ENCODE measurements at places on chromosomes 7 and 10.

DNA sequence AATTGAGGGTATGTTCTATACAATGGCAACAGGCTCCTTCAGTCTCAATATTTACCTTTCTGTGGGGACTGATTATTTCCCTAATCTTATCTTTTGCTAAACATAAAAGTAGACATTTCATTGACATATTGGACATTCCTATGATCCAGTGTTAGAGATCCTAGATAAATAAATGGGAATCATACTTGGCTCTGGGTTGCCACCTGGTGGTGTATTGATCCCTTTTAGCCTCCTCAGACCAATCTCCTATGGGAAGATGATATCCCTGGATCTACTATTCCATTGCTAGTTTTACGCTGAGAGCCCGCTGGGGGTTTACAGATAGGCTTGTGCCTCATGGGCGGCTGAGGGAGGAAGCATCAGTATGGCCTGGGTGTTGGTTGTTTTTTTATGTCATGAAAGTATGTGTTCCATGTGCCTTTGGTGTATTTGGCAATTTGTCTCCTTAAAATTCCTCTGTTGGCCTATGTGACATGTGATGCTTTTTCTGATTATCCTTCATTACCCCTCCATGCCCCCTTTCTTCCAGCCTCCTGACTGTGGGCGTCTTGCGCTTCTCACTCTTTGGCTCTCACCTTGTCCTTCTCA lies 18.8 kb downstream of the CELF2 start:
- peak; percentile 62 for DNase-seq

GRCh38 chr7:28695300-28696295 lies 262.5 kb downstream of the TRIL start:
- DNase-seq: no peak

DNA sequence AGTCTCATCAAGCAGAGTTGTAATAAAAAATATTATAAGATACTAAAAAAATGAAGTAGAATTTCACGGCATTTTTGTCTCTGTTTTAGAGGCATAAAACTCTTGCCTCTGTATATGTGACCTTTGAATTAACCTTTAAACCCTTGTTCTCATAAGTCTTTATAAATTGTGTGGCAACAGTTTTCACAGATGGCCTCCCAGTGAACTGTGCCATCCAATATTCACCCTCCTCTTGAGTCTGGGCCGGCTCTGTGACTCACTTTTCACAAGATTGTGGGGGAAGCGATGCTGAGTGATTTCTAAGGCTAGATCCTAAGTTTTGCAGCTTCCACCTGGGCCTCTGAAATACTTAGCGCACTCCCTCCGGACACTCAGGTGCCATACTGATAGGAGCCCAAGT lies 4.6 kb upstream of the USP6NL start:
- DNase-seq: no peak

GRCh38 chr10:26983156-26983555 lies 117.1 kb downstream of the ANKRD26 start:
- no peak for DNase-seq

DNA sequence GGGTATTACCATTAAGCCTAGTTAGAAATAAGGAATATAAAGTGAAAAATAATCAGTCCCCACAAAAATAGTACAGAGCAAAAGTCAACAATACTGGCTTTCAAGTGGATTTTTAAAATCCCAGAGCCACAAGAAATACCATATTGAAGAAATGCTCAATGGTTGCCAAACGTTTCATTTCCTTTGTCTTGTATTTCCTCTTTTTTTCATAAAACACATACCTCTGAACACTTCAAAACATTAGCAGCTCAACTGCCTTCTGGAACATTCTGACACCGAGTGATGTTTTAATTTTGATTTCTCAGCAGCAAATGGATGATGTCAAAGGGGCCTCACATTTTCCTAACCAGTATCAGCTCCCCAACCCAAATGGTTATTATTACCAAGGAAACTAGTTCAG lies 10.5 kb downstream of the NOD1 start:
- DNase-seq: no peak

DNA sequence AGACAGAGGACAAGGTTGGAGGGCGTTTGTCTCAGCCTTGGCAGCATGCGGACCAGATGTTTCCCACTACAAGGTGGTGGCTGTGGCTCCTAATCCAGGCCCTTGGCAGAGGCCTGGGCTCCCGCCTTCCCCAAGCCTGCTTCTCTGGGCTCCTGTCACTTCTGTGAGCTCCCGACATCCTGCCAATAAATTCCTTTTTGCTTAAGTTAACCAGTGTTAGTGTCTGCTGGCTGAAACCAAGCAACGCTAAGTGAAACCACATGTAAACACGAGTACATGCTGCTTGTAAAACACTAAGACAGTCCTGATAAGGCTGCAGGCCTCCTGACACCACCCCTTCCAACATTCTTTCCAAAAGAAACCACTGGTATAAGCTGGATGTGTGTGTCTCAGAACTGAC lies 263.6 kb upstream of the ZMIZ1 start:
- peak; percentile 15 for DNase-seq

GRCh38 chr7:24158975-24159374 lies 125.0 kb upstream of the NPY start:
- no peak for DNase-seq

- peak; percentile 85 for DNase-seq
Observed at GRCh38 chr10:117007080-117007479, 2.1 kb upstream of the SHTN1 start.

DNA sequence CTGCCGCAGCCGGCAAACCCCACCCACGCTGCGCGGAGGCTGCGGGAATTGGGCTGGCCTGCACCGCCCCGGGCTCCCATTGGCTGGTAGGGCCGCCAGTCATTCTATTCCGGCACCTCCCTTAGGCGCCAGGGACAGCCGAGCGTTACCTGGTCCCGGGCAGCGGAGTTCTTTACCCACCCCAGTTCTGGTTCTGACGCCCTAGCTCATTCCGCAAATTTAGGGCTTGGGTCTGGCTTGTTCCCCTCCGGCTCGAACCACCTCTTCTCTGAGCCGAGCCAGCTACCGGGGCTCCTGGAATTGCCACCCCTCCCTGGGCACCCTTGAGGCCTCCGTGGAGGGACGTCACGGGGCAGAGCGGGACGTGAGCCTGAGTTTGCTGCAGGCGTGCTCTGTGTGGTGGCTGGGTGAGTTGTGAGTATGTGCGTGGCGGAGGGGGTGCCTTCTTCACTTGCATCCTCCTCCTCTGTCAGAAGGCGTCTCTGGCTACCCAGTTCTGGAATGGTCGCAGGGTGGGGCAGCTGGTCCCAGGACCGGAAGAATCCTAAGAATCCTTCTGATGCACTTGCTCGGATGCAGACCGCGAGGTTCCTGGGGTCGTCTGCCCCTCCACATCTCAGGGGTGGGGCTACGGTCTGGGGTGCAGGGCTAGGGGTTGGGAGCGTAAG lies at the start of the genes PDZD7 and SFXN3:
TSS of gene PDZD7 (minus strand) at position 2 of the 668 bp plus-strand sequence. CDS start 910 bp downstream, outside the sequence.
TSS of gene SFXN3 (plus strand) at position 107 of the 668 bp plus-strand sequence. CDS start 3,461 bp downstream, outside the sequence.
- DNase-seq: peak; percentile 99

GRCh38 chr10:1572519-1573333 lies 164.6 kb downstream of the ADARB2 start:
- no peak for DNase-seq

DNA sequence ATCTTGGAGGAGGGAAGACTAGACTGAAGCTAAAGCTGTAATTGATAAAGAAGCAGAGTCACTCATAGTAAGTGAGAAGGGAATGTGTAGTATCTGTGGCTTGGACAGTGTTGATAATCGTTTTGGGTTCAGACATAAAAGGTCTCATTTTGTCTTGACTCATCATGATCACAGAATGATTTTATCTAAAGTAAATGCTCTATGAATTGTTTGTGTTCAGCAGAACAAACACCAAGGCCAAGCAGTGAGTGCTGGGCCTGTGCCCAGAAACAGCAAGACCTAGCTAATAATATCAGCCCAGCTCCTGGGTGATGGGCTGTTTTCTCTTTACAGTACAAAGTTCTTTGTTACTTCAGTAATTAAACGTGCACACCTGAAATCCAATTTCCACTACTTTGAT lies 26.7 kb upstream of the CD36 start:
- DNase-seq: no peak

- DNase-seq: no peak
Observed at GRCh38 chr7:141820067-141820466, 21.2 kb downstream of the PRSS37 start.

DNA sequence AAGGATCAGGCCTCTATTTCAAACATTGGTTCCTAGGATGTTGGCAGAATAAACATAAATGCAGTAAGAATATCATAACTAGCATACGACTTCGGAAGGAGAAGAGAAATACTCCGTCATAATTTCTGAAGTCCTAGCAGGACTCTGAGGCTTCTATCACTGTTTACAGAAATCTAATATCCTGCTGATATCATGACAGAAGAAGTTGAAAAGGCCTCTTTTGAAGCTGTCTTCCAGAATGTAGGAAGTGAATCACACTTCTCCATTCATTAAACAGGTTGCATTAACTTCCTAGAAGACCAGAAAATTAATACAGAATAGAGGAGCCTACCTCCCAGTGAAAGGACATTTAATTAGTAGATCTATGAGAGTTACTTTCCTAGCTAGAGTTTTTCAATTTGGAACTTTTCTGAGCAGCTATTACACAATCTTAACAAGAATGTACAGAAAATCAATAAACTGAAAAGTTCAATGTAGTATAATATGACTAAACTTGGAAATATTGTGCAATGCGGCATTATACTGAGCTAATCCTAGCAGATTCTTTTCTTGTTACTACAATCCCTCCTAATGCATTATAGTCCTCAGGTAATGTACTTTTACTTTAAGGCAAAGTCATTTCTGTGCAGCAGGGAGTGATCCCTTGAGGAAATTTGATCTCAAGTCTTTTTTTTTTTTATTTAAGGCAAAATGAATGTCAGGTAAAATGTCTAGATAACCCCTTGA lies 622.6 kb upstream of the CELF2 start:
- peak; percentile 64 for DNase-seq

- no peak for DNase-seq
Observed at GRCh38 chr7:76044375-76044865, 3.4 kb downstream of the STYXL1 start.

Data from RWPE1 (cell line).